GM12865 (cell line): ENCODE measurements at places on chromosomes 5 and 9.
A peak's percentile ranks its signal among the peaks of the same experiment; 100 is the strongest.

DNA sequence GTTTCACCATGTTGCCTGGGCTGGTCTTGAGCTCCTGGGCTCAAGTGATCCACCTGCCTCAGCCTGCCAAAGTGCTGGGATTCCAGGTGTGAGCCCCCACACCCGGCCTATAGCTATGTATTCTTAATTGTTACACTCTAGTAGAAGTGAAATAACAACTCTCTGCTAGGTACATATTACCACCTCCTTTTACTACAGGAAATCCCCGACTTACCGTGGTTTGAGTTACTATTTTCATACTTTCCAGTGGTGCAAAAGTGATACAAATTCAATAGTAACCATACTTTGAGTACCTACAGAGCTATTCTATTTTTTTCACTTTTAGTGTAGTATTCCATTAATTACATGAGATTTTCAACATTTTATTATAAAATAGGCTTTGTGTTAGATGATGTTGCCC lies 719 bp downstream of the ARL14EPL start:
- peak; percentile 25 for DNase-seq

DNA sequence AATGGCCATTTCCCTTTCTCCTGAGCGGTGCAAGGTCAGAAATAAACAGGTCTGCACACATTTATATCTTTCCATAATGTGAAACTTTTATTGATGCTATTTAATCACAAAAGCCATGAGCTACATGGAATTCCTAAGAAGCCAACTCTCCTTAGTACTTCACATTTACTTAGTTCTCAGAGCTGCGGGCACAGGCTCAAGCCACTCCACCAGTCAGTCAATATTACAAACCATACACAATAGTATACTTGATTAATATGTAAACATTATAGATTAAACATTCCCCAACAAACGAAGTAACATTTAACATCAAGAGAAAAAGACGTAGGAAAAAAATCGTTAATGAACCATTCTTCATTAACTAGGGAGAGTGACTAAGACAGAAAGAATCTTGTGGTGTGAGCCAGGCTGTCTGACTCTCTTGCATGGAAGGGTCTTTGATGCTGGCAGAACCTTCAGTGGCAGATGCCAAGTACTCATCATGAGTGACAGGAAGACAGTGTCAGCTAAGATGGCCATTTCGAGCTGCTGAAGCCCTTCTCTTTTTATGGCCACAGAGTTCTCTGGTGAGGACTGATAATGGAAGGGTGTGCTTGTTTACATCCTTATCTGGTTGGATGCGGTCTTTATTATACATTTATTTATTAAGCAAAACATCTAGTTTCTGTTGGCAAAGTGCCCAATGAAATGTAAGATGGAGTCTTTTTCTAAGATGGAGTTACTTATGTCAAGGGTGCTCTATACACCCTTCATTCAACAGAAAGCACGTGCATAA lies 115.5 kb upstream of the TUT7 start:
- no peak for DNase-seq

DNA sequence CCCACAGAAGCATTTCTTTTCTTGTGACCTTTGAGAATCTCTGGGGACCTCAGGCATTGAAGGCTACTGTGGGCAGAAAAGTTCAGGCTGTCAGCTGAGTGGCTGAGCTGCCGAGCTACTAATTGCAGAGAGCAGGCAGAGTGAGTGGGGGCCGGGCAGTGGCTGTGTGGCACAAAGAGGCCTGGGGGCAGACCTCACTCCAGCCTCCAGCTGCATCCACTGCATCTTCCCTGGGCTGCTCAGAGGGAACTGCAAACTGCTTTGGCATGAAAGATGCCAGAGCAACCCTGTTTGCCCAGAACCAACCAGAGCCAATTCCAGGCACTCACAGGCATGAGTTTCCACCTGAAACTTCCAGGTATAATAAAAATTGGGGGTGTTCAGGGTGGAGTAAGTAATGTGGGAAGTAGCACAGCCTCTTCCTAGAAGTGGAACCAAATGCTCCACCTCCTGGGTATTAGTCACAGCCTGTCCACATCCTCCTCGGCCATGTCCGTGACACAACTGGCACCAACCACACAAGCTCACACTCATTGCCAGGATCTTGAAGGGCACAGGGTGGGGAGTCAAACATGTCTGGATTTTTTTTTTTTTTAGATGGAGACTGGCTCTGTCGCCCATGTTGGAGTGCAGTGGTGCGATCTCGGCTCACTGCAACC lies 548.9 kb downstream of the BNC2 start:
- DNase-seq = no peak

GRCh38 chr5:136034492-136034891 lies 5.7 kb downstream of the TGFBI start:
- peak; percentile 39 for DNase-seq

DNA sequence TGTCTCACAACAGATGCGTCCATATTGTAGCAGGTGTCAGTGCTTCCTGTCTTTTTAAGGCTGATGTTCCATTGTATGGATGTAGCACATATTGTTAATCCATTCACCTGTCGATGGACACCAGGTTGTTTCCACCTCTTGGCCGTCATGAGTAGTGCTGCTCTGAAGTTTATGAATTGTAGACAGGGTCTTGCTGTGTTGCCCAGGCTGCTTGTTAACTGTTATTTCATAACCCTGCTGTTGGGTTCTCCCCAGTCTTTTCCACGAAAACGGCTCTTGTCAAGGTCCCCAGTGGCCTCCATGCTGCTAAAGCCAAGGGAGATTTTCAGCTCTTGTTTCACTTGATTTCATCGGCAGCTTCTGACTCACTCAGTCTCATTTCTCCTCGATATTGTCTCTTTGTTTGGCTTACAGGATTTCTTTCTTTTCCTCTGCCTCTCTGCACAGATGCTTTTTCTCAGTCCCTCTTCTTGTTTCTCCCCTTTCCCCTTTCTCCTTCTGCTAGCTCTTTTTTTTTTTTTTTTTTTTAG lies 12.1 kb upstream of the PSD2 start:
- no peak for DNase-seq

DNA sequence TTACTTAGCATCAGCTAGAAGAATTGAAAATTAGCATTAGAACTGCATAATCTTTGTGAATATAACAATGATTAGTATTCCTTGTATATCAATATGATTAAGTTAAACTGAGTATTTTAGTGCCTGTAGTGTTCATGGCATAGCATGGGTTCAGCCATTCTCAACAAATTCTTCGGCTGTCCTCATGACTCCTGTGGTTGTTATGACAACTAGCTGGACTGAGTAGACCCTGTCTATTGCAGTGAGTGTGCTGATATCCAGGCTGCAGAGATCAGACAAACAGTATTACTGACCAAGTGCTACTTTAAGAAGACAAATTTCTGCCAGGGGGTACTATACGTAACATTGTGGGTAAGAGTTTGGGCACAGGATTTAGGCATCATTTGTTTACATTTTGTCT lies 125.9 kb downstream of the NUDT12 start:
- DNase-seq = no peak

GRCh38 chr5:99019254-99019653 lies 90.4 kb upstream of the CHD1 start:
- no peak for DNase-seq

DNA sequence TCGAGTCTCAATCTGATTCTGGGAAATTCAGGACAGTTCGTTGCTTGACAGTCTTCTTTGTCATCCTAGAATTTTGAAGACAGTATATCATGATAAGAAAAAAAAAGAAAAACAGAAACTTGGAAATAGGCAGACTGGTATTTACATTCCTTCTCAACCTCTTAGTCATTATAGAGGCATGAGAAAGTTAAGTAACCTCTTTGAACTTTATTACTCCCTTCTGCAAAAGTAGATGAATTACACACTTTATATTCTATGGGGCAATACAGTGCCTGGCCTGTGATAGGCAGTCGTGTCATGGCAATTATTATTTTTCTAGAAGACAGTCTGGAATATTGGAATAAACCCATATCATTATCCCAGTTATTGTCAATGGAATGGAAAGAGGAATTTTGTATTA lies 828.9 kb downstream of the TLR4 start:
- DNase-seq = no peak

GRCh38 chr5:124880903-124881697 lies 134.7 kb upstream of the ZNF608 start:
- DNase-seq = no peak

- DNase-seq = no peak
Observed at GRCh38 chr5:138686668-138687067, 66.6 kb upstream of the CTNNA1 start.

DNA sequence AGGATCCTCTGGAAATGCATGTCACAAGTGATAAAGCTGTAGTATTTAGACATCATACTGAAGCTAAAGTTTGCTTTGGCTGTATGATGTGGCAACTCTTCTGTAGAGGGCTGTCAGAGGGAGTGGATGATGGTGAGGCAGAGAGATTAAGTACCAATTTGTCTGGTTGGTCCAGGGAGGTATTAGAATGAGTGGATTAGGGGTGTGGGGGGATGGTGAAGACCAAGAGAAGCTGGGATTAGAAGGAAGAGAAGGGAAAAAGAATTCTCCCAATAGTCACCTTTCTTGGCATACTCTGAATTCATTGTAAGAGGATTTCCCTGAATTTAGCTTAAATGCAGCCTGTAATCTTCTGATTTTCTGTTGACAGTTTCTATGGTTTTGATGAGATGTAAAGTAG lies 3.6 kb downstream of the PCDHAC2 start:
- no peak for DNase-seq

GRCh38 chr9:121557581-121558447 lies 58.2 kb upstream of the GGTA1 start:
- peak; percentile 57 for DNase-seq

GRCh38 chr5:88085462-88085861 lies 183.2 kb downstream of the TMEM161B start:
- no peak for DNase-seq

DNA sequence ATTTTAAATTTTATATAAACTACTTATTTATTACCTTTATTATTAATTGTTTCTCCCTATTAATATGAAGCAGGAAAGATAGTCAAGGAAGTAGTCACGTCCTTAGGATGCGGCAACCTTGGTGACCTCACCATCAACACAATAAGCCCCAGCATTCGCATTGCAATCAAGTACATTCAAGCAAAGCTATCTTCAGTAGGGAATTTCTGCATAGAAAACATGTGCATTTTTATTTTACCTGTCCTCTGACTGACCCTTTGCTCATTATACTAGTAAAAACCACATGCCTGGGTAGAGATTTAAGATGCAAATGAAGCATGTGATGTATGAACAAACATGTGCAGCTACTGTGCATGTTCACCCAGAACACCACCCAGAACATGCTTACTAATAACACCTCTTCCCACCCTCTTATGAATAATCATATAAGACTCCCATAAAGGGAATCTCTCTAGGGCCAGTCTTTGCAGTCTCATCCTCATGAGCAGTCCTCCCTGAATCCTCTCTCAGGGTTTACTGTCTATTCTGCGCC lies 869.6 kb downstream of the TAF11L14 start:
- no peak for DNase-seq

GRCh38 chr5:157290981-157291711 lies 25.2 kb downstream of the CYFIP2 start:
- DNase-seq = peak; percentile 41

DNA sequence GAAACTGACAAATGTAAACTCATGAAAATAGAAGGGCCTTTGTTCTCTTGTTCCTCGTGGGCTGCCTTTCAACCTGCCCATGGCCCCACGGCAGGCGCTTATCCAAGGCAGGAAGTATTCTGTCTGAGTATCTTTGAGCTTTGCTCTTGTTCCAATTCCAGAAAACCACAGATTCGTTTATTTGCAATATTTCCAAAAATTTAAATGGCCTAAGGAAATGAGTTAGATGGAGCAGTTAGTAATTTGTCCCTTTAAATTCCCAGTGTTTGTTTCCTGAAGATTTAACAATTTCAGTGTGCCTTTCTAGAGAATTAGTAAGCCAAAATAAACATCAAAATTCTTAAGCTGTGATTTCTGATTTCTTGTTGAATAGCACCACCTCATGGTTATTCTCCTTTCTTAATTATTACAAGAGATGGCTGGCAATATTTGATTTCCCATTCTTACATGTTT lies 299.4 kb upstream of the RASA1 start:
- no peak for DNase-seq

- no peak for DNase-seq
Observed at GRCh38 chr5:39639618-39640089, 214.9 kb upstream of the DAB2 start.

- no peak for DNase-seq
Observed at GRCh38 chr5:3325972-3326840, 269.4 kb upstream of the IRX1 start.

- DNase-seq = no peak
Observed at GRCh38 chr9:34318163-34318790, 10.8 kb downstream of the KIF24 start.

GRCh38 chr9:136017289-136018190 lies 56.4 kb upstream of the UBAC1 start:
- no peak for DNase-seq

DNA sequence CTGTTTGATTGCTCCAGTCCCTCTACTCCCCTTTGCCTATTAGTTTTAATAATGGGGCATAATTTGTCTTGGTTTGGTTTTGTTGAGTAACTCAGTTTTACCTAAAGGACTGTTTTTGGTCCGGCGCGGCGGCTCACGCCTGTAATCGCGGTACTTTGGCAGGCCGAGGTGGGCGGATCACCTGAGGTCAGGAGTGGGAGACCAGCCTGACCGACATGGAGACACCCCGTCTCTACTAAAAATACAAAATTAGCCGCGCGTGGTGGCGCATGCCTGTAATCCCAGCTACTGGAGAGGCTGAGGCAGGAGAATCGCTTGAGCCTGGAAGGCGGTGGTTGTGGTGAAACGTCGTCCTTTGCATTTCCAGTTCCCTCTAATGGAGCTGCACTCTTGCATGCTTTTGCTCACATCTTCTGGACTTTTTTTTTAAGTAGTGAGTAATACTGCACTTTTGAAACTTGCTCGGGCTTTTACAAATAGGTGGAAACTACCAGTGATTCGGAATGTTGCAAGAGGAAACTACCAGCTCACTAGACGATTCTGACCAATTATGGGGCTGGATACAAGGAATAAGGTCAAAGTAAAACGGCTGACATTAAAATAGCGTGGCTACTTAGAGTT lies 721 bp upstream of the MAML1 start:
- peak; percentile 77 for DNase-seq

- no peak for DNase-seq
Observed at GRCh38 chr9:122468735-122469134, 9.0 kb downstream of the OR1J1 start.

GRCh38 chr9:122338536-122338935 lies 32.3 kb upstream of the PTGS1 start:
- no peak for DNase-seq

- DNase-seq = no peak
Observed at GRCh38 chr5:10073441-10074104, 176.1 kb downstream of the ATPSCKMT start.

- DNase-seq = no peak
Observed at GRCh38 chr9:123438321-123438720, 82.3 kb downstream of the CRB2 start.

DNA sequence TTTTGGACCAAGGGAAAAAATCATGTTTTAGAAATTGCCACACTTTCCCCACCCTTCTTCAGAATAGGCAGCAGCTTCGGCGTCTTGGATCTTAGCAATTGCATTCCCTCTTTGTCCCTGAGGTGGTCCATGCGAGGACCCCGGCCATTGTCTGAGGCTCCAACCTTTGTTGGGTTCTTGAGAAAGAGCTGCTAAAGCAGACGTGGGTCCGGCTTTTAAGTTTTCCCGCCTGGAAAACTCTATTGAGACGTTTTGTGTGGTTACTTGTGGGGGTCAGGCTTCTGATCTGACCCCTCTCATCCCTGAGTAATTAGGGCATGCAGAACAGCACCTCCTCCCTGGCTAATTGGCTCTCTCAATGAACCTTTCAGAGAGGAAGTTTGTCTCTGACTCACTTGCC lies 509.6 kb upstream of the TNC start:
- no peak for DNase-seq

GRCh38 chr5:139667730-139668063 lies 19.5 kb downstream of the CXXC5 start:
- DNase-seq = no peak
